ENCODE measurements at places on chromosomes 4 and X.

GRCh38 chrX:82219129-82219528 is 1017.2 kb downstream of the SH3BGRL start:
- DNase-seq, result no peak

- DNase-seq, result no peak
Measured at GRCh38 chrX:7154041-7154597, 6.2 kb upstream of the PUDP start.

- DNase-seq, result no peak
Measured at GRCh38 chrX:47129899-47130358, 14.6 kb downstream of the NDUFB11 start.

GRCh38 chr4:52595001-52595400 is 64.1 kb downstream of the USP46 start:
- DNase-seq, result no peak

GRCh38 chrX:149371986-149372385 is 133.1 kb downstream of the IDS start:
- no peak for DNase-seq

DNA sequence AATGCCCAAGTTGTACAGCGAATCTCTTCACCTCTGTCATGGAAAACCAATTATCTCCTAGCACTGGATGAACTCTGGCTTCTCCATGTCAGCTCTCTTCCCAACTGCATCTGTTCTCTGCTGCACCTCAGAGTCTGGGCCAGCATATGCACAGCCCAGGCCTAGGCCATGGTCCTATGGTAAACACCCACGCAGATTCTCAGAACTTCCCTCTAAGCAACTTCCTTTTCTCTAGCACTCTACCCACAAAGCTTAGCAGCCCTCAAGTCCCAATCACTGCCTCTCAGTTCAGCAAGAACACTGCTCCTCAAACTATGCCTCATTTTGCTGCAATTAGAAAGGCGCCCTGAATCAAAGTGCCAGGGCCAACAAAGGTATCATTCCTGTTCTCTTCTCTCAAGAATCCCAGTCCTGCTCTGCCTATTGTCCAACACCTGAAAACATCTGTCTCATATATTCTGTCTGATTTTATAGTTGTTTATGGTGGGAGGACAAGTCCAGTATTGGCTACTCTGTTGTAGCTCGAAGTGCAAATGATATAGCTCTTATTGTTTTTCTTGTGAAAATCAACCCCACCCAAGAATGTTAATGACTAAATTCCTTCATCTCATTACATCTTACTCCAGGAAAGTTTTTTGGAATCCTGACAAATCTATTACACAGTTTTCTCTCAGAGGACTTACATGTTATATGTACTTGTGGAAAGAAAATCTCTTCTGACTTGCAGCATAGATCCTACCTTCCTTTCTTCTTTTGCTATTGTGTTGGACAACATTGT is 85.4 kb downstream of the DCHS2 start:
- DNase-seq, result no peak

GRCh38 chr4:174222266-174222872 is 61.1 kb downstream of the FBXO8 start:
- no peak for DNase-seq

GRCh38 chr4:1832690-1833089 is 23.3 kb downstream of the LETM1 start:
- DNase-seq, result no peak

All from NCI-H2029 (cell line).